ENCODE measurements at places on chromosomes 13 and 19.

DNA sequence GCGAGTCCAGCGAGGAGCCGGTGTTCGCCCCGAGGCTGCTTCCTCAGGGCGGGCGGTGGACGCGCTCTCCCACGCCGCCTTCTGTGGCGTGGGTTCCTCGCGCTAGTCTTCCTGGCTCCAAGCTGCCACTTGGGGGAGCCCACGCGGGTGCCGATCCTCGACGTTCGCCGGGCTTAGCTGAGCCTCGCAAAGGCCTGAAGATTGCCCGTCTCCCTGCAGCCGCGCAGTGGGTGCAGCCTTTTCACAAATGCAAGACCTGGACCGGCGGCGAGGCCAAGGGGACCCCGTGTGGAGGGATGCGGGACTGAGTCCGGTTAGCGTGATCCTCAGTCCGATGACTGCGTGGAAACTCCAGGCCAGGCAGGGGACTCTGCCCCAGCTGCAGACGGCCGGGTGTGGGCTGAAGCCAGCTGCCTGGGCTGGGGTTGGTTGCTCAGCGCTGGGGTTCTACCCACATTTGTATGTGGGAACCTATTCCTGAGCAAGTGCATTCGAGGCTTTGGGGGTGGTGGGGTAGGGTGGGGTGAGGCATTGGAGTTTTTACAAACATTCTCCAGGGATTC lies 16.6 kb upstream of the LRP3 start:
- DNase-seq: no peak
- no peaks in the 10 kb centered on the region for H3K27me3 ChIP-seq
- no peak overlapping the region for H3K27ac ChIP-seq
- peak overlapping the region; percentile 67 for H3K4me3 ChIP-seq

GRCh38 chr19:55485439-55486011 lies 537 bp downstream of the NAT14 start:
- no peaks in the 10 kb centered on the region for H3K36me3 ChIP-seq
- peak; percentile 56 for DNase-seq
- peak overlapping the region; percentile 69 for H3K27ac ChIP-seq
- H3K4me3 ChIP-seq: peak overlapping the region; percentile 78
- H3K4me1 ChIP-seq: peaks cover 50% of the 10 kb centered on the region
- no peaks in the 10 kb centered on the region for H3K27me3 ChIP-seq

GRCh38 chr13:27353166-27353583 lies 71.2 kb upstream of the GTF3A start:
- no peak for DNase-seq
- H3K36me3 ChIP-seq: no peaks in the 10 kb centered on the region
- peaks cover 4% of the 10 kb centered on the region for H3K4me1 ChIP-seq
- H3K27ac ChIP-seq: no peak overlapping the region
- H3K27me3 ChIP-seq: no peaks in the 10 kb centered on the region
- no peak overlapping the region for H3K4me3 ChIP-seq

GRCh38 chr19:55703790-55704215 lies 28.8 kb downstream of the EPN1 start:
- no peaks in the 10 kb centered on the region for H3K36me3 ChIP-seq
- DNase-seq: peak; percentile 92
- no peak overlapping the region for H3K27ac ChIP-seq
- H3K27me3 ChIP-seq: no peaks in the 10 kb centered on the region

Data from H1 (cell line).